Thymus (tissue), 14 donors: ENCODE measurements at places on chromosomes 3 and 15. TPM values are rescaled to one million over a fixed set of nuclear protein-coding genes. Genes with fewer than 3 reads are reported as not detected.
A peak's percentile ranks its signal among the peaks of the same experiment; 100 is the strongest.

DNA sequence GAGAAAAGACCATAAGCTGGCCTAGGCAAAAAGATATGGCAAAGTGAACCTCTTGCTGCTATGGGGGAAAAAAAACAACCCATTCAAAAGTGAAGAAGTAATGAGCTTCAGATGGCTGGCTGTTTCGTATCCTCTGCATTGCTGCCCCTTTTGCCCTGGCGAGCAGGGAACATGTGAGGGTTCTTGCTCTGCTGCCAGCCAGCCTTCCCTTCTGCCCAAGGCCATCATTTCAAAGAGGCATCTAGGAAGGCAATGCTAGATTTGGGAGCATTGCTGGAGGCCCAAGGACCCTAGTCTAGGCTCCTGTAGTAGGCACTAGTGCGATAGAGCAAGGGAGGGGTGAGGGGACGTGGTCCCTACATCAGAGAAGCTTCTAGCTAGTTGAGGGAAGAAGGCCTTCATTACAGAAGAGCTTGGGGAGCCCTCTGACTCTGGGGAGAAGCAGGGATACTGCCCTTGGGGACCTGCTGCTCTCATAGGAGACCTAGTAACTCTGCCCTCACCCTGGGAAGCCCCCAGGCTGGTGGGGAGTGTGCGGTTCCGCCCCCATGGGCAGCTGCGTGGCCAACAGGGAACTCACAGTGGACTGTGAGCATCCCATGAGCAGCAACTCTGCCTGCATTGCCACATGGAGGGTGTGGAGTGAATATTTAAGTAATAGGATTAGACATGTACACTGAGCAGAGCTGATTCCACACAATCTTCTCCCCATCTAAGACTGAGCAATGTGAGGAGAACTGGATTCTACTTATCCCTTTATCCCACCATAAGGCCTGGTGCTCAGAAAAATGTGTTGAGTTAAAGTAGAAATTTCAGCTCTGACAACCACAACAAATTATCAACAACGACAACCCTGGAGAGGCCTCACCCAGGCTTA, 21.3 kb downstream of the ITGA11 start:
- DNase-seq, result no peak

- no peak for DNase-seq
These were observed 120.5 kb downstream of the PDZRN3 start for GRCh38 chr3:73504239-73504638.

DNA sequence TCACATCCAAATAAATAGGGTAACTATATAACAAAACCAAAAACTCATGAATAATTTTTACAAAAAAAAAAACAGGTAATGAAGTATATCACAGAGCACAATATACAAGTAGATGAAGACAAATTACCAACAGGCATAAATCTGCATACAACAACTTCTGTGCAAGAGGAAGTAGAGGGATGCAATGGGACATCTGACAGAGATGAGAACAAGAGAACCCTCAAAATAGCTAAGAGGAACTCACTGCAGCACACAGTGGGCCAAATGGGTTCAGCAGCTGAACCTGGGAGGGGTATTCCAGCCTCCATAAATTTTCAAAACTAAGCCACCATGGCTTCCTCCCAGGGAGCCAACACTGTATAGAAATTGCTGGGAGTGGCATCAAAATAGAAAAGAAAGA, 9.6 kb upstream of the BTLA start:
- no peak for DNase-seq

- DNase-seq, result peak; percentile 46
These were observed 25.0 kb downstream of the CRYGS start for GRCh38 chr3:186519021-186519658.

GRCh38 chr3:153145454-153145853, 16.6 kb upstream of the RAP2B start:
- no peak for DNase-seq

DNA sequence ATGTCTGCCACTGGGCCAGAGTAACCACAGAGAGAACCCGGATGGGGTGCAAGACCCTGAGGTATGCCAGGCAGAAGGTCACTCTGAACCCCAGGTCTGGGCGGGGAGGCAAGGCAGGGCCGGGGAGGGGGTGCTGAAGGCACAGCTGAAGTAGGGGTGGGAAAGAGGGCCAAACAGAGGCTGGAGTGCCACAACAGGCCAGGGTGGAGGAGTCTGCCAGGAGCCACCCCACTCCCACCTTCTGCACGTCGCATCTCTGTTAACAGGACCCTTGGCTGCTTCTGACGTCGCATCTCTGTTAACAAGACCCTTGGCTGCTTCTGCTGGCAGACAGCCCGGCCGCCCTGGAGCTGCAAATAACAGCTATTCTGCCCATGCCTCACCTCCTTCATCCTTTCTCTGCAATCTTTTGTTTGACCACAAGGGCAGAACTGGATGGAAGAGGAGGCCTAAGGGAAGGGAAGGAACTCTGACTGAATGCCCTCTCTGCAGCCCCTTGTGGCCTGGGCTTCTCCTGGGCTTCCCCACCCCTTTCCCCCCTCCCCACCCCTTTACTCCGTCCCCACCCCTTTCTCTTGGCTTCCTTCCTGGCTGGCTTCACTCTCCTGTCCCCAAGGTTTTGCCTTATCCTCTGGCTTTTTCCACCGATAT, 20.6 kb upstream of the FBLN2 start:
- no peak for DNase-seq

GRCh38 chr3:16251316-16252085, 13.2 kb downstream of the DPH3 start:
- no peak for DNase-seq

DNA sequence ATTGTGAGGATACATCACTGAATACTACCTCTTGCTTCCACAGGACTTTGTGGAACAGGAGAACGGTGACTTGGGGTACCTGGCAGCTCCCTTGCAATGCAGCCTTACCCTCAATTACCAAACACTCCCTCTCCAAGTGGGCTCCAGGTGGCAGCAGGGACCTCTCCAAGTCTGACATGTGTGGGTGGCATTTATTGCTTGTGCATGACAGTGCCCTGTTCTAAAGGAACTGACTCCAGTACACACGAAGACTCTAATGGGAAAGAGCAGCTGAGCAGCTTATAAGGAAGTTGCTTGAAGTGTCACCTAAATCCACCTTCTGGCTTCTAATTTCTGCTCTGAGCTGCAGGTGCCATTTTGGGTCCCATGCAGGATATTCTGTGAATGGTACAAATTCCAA, 174.1 kb upstream of the SLCO3A1 start:
- no peak for DNase-seq

DNA sequence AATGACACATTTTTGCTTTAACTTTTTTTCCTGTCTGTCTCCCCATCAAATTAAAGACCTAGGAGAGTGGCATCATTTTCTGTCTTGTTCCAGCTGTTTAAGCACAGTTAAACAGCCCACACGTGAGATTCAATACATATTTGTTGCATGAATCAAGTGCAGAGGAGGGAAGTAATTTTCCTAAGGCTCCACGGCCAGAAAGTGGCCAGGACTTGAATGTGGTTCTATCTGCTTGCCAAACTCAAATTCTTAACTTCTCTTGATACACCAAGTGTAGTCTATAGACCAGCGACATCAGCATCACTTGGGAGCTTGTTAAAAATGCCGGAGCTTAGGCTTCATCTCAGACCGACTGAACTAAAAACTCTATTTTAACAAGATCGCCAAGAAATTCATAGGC, 724.8 kb upstream of the CFAP20DC start:
- DNase-seq, result no peak

- DNase-seq, result no peak
These were observed 14.4 kb upstream of the CSK start for GRCh38 chr15:74767167-74768098.

DNA sequence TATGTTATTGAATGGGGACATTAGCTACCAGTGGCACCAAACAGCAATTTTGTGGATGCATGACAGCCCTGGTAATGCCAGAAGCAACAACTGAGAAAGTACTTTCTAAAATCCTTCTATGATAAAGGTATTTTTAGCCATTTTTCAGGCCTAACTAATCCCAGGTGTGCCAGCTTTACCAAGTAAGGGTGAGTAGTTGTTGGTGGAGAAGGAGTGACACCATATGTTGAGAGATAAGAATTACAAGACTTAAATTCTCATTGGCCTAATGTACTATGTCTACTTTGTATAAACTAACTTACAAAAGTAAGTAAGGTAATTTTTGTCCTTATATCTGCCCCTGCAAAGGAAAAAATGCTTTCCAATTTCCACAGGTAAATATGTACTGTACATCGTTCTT, 4.1 kb upstream of the COX17 start:
- DNase-seq, result no peak

DNA sequence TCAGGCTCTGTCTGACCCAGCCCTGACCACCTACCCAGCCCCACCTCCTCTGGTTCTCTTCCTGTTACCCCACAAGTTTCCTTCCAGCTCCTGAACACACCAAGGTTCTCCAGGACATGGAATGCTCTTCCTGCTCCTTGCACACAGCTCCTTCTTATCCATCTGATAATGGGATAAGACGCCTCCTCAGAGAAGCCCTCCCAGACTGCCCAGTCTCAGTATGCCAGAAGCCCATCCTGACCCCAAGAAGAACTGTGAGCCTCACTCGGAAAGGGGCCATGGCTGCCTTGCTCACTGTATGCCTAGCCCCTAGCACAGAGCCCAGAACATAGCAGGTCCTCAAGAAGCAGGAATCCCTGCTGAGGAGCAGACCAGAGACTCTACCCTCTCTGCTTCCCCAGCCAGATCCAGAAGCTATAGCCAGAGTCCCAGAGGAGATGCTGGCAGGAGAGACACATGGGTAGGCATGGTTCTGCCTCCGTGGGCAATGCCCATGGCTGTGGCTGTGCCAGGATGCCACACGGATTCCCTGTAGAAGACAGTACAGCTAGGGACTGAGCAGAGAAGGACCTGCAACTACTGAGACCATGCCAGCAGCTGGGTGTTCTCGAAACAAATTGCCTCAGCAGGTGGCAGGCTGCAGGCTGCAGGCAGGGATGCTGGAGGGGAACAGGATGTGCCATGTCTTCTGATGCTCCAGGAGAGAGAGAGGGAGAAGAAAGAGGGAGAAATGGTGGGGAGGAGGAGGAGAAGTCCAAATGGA, 74.0 kb upstream of the LINGO1 start:
- DNase-seq, result no peak

GRCh38 chr3:35737934-35738706, 98.8 kb downstream of the ARPP21 start:
- no peak for DNase-seq

GRCh38 chr15:79778378-79778990, 118.3 kb downstream of the MTHFS start:
- DNase-seq, result no peak

- DNase-seq, result no peak
These were observed 2.2 kb downstream of the EFHB start for GRCh38 chr3:19931767-19932188.

FETUB gene
- total RNA-seq, result 0.09 TPM

UTS2B gene
- total RNA-seq, result 0.09 TPM

CCDC39 gene
- total RNA-seq, result 0.05 TPM

RTP4 gene
- 9.3 TPM for total RNA-seq

RPP25 gene
- 3.5 TPM for total RNA-seq

ARMC8 gene
- 39.6 TPM for total RNA-seq

TTLL13 gene
- 0.14 TPM for total RNA-seq
